ENCODE measurements at places on chromosomes 5 and 9.

DNA sequence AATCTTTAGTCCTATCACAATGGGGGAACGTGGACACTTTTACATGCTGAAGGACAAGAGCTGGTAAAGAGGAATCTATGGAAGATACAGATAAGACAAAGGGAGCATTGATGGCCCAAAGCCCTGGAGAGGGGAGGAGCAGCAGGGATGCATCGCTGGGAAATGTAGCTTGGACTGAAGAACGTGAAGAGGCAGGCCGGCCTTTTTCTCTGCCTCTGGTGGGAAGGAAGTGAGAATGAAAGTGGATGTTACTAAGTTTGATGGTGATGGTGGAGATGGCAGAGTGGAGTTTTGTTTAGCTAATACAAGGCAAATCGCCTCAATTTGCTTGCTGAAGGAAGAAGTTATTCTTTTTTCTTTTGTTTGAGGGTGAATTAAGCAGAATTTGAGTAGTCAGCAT lies 124.6 kb upstream of the TAF11L2 start:
- DNase-seq = no peak

GRCh38 chr5:60546207-60546606 lies 153.8 kb downstream of the DEPDC1B start:
- DNase-seq = no peak

GRCh38 chr9:70556771-70557170 lies 142.3 kb upstream of the KLF9 start:
- no peak for DNase-seq

GRCh38 chr9:76116913-76117312 lies 226.4 kb downstream of the PCSK5 start:
- no peak for DNase-seq

DNA sequence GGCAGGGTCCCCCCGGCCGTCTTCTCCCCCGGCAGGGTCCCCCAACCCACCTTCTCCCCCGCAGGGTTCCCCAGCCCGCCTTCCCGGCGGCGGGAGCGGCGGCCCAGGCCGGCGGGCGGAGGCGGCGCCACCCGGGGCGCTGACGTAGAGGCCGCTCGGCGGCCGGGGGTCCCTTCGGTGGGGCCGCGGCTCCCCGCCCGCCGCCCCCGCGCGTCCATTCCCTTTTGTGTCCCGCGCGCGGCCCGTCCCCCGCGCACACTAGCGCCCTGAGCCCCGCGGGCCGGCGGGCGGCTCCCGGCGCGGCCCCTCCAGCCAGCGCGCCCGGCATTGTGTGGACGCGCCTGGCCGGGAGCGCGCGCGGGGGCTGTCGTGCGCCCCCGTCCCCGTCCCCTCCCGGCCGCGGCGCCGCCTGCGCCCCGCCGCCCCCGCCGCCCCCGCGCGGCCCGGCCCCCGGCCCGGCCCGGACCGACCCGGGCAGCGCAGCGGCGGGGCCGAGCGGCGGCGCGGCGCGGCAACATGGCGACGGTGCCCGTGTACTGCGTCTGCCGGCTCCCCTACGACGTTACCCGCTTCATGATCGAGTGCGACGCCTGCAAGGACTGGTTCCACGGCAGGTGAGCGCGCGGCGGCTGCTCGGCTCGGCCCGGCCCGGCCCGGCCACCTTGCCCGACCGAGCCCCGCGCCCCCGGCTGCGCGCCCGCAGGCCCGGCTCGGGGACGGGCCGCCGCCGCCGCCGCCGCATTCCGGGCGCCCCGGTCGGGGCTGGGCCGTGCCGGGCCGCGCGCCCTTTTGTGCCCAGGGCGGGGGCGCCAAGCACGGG lies at the start of gene PHF2:
Gene PHF2 (plus strand): TSS at position 327 of the 820 bp plus-strand sequence. CDS start 190 bp downstream, at position 517.
- no peak for DNase-seq

DNA sequence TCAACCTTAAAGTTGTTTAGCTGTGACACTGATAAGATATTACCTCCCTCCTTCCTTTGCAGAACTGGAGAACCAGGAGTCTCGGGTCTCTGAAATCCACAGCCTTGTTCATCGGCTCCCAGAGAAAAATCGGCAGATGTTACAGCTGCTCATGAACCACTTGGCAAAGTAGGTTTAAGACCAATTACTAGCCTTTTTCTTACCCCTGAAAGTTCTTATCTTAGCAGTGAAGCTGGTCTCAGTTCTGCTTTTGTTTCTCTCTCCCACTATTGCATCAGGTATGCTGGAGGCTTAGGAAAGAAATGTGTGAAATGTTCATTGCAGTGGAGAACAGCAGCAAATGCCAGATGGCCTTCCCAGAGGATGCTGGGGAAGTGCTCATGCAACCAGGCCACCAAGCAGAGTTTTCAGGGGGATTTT lies 287.4 kb downstream of the ARHGAP26 start:
- no peak for DNase-seq

- no peak for DNase-seq
These were observed 23.5 kb downstream of the NTNG2 start for GRCh38 chr9:132185073-132186009.

- no peak for DNase-seq
These were observed 1.5 kb downstream of the NFIL3 start for GRCh38 chr9:91421971-91422757.

- DNase-seq = no peak
These were observed 2.7 kb upstream of the APBA1 start for GRCh38 chr9:69674716-69675438.

DNA sequence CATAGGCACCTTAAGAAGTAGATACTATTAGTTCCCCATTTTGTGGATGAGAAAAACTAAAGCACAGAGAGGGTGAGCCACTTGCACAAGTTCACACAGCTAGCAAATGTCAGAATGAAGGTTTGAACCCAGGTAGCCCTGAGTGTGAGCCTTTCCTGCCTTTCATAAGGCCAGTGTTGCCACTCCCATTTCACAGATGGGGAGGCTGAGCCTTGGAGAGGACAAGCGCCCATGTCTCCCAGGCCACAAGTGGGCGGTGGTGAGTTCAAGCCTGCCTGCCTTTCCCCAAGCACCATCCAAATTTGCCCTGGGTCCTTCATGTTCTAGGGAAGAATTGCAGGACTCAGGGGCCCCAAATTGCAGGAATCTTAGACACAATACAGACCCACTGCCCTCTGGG lies 50.6 kb downstream of the LHX2 start:
- no peak for DNase-seq

GRCh38 chr5:90092734-90093133 lies 316.8 kb downstream of the CETN3 start:
- no peak for DNase-seq

GRCh38 chr9:38067859-38068681 lies 957 bp downstream of the SHB start:
- DNase-seq = no peak

GRCh38 chr9:108439947-108440346 lies 415.8 kb downstream of the ACTL7B start:
- no peak for DNase-seq

GRCh38 chr5:80216096-80216495 lies 39.8 kb downstream of the SERINC5 start:
- no peak for DNase-seq

Data from activated T-helper 1 cell treated with anti-CD3 and anti-CD28 coated beads, Interleukin-2, amount 50 U/mL, for 16 hours (primary cell).